ENCODE measurements at places on chromosomes 6 and 20.

DNA sequence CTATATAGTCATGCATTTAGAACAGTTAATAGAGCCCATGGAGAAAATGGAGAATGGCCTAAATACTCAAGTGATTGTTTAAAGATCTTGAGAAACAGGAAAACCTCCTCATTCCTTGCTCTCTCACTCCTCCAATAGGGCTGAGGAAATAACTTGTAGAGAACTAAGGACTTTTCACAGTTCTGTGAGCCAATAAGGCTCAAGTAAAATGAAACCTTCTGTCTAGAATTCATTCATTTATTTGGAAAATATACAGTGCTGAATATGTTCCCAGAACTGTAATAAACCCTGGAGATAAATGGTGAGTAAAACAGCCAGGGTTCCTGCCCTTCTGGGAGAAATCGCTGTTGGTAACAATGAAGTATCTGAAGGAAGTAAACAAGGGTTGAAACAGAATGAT lies 35.3 kb downstream of the ELOVL2 start:
- peak; percentile 15 for DNase-seq

DNA sequence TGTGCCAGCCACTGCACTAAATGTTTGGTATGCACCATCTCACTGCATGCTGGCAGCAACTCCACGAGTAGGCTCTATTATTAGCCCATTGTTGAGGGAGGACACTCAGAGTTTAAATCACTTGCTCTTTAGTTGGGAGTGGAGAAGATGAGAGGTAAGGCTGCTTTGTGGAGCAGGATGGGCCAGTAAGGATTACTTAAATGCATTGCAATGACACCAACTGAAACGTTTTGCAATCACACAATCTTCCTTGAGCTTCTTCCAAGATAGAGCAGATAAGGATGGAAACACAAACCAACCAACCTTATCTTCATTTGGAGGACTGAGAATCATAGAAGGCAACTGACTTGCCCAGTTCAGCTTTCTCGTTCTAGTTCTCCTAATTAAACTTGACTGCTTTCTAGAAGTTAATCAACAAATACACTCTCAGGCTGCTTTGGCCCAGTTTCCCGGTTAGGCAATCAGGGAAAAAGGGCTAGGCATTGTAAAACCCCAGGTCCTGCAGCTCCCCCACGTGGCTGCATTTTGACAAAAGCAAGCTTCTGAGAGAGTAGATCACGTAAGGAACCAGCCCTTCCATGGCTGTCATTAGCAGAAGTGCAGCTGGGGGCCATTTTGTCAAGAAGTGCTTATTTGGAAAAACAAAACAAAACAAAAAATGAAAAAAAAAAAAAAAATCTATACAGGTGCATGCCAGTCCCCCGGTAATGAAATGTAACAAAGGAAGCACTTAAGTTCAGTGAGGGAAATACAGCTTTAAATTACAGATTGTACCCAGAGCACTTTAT lies 130.6 kb downstream of the BCAS1 start:
- peak; percentile 82 for DNase-seq

DNA sequence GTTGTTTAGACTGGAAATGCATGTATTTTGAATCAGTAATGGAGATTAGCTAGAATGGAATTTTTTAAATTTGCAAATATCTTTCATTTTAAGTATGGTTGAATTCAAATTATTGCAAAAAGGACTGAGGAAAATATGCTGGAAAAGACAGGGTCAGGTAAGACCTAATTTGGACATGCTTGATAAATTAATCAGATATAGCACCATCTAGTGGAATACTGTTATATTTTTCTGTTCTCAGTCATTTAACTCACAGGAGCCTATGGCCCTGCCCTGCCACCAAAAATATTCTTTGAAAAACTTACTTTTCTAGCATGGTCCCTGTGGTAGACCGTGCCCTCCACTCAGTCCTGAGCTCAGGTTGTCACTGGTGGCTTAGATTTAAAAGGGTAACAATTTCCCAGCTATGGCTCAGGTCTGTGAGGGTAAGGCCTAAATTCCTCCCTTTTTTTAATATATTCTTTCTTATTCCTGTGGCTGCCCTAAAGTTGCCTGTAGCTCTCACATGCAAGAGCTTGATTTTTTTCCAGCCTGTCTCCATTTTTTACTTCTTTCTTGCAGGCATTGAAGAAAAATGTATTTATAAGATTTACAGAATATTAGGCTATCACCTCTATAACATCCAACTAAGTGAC lies 25.3 kb upstream of the KIAA1586 start:
- peak; percentile 65 for DNase-seq

DNA sequence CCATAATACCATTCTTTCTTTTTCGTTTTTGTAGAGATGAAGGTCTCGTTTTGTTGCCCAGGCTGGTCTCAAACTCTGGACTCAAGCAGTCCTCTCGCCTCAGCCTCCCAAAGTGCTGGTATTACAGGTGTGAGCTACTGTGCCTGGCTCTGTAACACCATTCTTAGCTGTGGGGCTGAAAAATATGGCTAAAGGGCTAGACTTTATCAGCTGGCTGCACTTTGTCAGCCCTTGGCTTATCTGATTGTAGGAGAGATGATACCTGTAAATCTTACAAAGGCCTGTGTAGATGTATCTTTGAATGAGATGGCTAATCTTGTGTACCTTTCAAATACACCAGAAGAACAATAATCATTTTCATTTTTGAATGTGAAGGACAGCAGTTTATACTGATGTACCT lies 55.2 kb downstream of the ZFAND3 start:
- no peak for DNase-seq

GRCh38 chr6:151440930-151441329 lies 11.0 kb downstream of the RMND1 start:
- peak; percentile 25 for DNase-seq

DNA sequence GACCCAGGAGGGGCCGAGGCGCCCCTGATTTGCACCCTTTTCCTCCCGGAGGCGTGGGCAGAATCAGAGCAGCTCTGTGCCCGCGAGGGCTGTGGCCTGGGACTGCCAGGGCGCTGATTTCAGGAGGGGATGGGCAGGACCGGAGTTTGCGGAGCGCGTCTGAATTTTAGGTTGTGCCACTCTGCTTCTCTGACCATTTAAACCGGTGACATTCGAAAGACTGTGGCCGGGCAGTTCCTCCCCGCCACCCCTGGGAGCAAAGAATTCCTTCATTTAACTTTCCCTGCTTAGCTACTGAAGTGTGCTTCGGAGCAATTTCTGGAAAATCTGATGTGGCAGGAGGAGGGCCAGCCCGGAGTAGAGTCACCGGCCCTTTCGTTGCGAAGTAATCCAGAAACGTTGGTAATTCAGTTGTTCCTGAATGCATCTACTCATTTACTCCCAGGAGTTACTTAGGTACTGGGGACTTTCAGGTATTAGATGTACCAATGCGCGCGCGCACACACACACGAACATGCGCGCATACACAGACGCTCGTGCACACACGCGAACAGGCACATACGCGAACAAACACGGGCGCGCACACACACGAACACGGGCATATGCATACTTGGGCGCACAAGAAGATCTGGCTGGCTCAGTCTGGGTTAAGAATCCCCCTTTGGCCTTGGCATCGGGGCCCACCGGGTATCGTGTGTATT lies 568 bp downstream of the CCDC170 start:
- DNase-seq, result peak; percentile 41

DNA sequence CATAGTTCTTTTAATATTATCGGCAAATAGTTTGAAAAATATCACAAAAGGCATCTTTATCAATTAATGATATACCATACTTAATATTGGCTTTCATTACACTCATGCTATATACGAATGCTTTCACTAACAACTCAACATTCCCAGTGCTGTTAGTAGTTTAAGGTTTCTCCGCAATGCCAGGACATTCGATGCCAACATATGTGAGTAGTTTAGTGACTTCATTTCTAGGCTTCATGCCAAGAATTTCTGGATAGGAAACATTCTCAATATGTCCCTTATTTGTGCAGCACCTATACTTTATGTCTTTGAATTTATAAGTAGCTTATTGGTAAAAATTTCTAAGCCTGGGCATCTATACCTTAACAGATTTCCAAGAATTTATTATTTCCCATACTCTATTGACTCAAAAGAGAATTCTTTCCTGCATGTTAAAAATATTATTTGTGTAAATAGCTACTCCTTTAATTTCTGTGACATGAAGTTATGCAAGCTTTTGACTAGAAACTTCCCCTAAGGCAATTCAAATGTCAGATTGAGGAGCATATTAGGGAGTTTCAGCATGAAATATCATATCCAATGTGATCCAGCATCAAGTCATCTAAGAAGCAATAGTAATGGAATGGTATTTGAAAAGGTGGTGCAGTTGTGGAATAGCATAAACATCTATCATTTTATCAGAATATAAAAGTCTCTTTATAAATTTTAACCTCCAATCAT lies 236.0 kb upstream of the STXBP5 start:
- peak; percentile 53 for DNase-seq

GRCh38 chr6:159535656-159536350 lies 157.2 kb downstream of the SOD2 start:
- DNase-seq, result no peak

DNA sequence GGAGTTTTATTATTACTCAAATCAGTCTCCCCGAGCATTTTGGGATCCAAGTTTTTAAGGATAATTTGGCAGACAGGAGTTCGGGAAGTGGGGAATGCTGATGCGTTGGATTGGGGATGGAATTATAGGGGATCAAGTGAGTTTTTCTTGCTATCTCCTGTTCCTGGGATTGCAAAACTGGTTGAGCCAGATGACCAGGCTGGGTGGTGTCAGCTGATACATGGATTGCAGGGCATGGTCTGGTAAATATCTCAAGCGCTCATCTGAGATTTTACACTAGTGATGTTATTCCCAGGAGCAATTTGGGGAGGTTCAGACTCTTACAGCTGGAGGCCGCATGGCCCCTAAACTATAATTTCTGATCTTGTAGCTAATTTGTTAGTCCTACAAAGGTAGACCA lies 54.7 kb downstream of the ENPP1 start:
- DNase-seq, result no peak

GRCh38 chr20:50286174-50286511 lies 95.5 kb downstream of the CEBPB start:
- DNase-seq, result no peak

- DNase-seq, result no peak
Measured at GRCh38 chr6:917939-918338, 225.0 kb upstream of the EXOC2 start.
